Stimulated activated CD8-positive, alpha-beta memory T cell treated with anti-CD3 and anti-CD28 coated beads, Interleukin-15, amount 100 ng/mL, for 48 hours (primary cell): ENCODE measurements at places on chromosomes 3 and 15.

- no peak for DNase-seq
Observed at GRCh38 chr3:190305406-190305805, 16.8 kb downstream of the CLDN1 start.

- no peak for DNase-seq
Observed at GRCh38 chr15:99399061-99399460, 147.8 kb downstream of the LRRC28 start.

- no peak for DNase-seq
Observed at GRCh38 chr15:69467636-69468035, 15.0 kb downstream of the RPLP1 start.

GRCh38 chr3:69282181-69282580 lies 103.7 kb downstream of the FRMD4B start:
- DNase-seq: peak; percentile 62

DNA sequence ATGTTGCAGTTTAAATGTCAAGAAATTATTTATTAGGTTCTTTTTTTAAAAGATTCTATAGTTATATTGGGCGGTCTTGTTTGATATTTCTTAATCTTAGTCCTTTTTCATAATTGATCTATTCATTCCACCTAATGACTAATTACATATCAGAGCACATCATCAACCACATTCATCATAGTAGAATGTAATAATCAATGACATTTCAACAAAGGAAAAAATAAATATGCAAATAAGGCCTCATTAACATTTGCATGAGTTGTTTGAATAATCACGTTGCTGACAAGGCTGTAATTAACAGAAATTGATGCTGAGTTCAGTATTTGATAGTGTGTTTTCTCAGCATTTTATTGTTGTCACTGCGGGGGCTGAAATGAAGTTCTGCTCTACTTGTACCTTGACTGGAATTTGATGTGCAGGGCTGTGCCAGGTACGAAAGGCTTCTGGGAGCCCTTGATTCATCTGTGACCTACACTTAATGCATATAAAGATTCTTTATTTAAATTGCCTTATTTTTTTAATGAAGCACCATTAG lies 215.7 kb downstream of the TCF12 start:
- DNase-seq: no peak

DNA sequence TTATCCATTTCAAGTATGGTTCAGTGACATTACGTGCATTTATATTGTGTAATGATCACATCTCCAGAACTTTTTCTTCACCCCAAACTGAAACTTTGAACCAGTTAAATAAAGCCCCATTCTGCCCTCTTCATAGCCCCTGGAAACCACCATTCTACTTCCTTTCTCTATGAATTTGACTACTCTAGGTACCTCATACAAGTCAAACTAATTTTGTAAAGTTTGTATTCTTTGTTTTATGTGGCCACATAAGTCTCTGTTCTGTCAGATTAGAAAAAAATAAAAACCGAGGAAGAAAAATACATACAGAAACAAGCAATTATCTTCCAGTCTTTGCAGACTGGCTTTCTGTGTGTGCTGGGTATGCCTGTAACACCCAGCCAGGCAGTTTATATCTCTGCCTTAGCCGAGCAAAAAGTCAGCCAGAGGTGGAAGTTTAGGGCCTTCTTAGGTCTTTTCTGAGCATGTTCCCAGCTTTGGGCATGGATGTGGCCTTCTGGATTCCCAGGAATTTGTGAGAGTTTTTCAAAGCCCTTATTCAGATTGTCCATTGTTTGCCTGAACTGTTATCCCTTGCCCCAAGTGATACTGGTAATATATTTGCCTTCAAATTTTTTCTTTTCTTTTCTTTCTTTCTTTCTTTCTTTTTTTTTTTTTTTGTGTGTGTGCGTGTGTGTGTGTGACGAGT lies 6.0 kb upstream of the GRAMD1C start:
- DNase-seq: no peak

GRCh38 chr3:72665701-72666446 lies 182.4 kb downstream of the SHQ1 start:
- peak; percentile 4 for DNase-seq

DNA sequence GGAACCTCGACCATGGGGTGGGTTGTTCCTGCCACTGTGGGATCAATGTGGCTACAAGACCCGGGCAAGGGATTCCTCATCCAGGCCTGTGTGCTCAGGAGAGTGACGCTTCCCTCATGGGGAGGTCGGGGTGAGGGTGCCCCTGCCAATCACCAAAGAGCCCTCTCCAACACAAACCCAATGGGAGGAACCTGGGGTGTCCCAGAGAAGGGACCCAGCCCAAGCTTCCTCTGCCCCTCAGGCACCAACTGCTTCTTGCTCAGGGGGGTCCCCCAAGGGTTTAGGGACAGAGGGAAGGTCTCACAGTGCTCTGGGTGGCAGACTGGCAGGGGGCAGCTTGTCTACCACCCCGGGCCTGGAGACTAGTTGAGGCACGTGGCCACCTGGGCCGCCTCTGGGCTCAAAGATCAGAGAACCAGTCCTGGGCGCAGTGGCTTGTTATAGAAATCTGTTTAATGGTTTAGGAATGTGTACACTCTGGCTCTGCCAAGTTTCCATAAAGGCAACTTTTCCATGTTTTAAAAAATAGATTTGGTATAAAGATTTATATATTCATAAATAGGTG lies 26.6 kb downstream of the GP9 start:
- no peak for DNase-seq

GRCh38 chr3:94159062-94159828 lies 96.4 kb downstream of the NSUN3 start:
- DNase-seq: no peak

GRCh38 chr3:64405211-64405835 lies 180.1 kb upstream of the PRICKLE2 start:
- no peak for DNase-seq

DNA sequence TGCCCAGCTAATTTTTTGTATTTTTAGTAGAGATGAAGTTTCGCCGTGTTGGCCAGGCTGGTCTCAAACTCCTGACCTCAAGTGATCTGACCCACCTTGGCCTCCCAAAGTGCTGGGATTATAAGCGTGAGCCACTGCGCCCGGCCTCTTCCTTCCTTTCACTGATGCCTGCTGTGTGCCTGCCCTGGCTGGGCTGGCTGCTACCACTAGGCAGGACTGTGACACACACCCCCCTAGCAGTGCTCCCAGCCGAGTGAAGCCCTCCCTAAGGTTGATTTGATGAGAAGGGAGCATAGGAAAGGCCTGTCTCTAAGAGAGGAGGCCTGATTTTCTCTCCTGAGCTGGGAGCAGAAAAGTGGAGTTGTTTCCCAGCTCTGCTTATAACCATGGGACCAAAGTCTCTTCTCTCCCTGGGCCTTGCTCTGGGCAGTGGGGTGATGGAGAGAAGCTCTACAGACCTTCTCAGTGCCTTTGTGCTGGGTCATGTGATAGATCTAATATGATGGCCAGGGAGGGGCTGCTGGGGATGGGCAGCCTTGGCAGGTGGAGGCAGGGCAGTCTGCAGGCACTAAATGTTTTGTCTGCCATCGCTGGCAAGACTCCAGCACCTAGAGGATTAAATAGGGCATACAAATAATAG lies 20.1 kb upstream of the SFMBT1 start:
- DNase-seq: no peak
